Activated CD4-positive, alpha-beta memory T cell treated with anti-CD3 and anti-CD28 coated beads for 36 hours (primary cell): ENCODE measurements at places on chromosomes 5 and 9. TPM values are rescaled to one million over a fixed set of nuclear protein-coding genes. Genes with fewer than 3 reads are reported as not detected.

C5orf58 gene
- not detected for total RNA-seq

NFIB gene
- not detected for total RNA-seq

DNA sequence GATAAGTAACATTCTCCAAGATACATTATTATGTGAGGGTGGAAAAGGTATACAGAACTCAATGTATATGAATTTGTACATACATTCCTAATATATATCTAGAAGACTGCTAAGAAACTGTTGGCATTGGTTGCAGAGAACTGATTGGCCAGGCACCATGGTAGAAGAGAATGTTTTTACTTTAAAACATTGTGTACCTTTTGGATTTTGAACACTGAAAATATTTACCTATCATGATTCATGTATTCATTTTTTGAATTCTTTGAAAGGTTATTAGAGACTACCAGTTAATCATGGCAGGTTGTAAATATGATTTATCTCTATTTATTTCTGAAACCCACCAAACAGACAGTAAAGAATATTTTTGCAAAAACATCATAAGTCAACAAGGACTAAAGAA lies 41.2 kb upstream of the ADRB2 start:
- peaks cover under 1% of the 10 kb centered on the region for H3K4me1 ChIP-seq
- H3K4me3 ChIP-seq = no peak overlapping the region
- no peak for DNase-seq
- peaks cover 28% of the 10 kb centered on the region for H3K27me3 ChIP-seq

DNA sequence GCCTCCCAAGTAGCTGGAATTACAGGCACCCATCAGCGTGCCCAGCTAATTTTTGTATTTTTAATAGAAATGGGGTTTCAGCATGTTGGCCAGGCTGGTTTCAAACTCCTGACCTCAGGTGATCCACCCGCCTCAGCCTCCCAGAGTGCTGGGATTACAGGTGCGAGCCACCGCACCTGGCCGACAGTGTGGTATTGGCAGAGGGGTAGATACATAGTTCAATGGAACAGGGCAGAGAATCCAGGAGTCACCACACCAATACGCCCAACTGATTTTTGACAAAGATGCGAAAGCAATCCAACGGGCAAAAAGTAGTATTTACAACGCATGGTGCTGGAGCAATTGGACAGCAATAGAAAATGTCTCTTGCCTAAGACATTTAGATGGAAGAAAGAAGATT lies 164.0 kb upstream of the PPP1R26 start:
- no peak overlapping the region for H3K27ac ChIP-seq
- H3K4me1 ChIP-seq = no peaks in the 10 kb centered on the region
- H3K36me3 ChIP-seq = no peaks in the 10 kb centered on the region
- no peak for DNase-seq
- H3K27me3 ChIP-seq = peaks cover 12% of the 10 kb centered on the region
- no peak overlapping the region for H3K4me3 ChIP-seq

DNA sequence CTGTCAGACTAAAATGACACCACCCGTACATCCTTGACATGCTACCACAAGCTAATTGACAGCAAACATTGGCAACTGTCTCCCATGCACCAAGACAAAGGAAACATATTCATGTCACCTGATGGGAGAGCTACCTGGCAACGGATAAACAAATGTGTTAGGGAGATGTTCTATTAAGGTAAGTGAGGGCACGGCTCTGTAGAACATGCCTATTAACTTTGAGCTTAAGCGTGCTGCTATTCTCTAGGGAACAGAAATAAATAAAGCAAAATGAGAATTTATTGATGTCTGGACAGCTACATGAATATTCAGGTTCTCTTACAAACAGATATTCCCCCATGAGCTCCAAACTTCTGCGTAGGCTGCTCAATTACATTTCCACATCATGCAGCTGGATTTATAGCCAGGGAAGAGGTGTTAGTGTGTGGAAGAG lies 361.4 kb upstream of the RFX3 start:
- no peak for DNase-seq
- H3K27me3 ChIP-seq = no peaks in the 10 kb centered on the region
- peaks cover 9% of the 10 kb centered on the region for H3K4me1 ChIP-seq
- no peaks in the 10 kb centered on the region for H3K36me3 ChIP-seq
